ENCODE measurements at places on chromosomes 1 and 21. TPM values are rescaled to one million over a fixed set of nuclear protein-coding genes. Genes with fewer than 3 reads are reported as not detected.

UROD gene
- total RNA-seq: 62.3 TPM

SDC3 gene
- total RNA-seq: 26.0 TPM

FAM72D gene
- 2.3 TPM for total RNA-seq

PIK3CD gene
- 3.1 TPM for total RNA-seq

SHISAL2A gene
- not detected for total RNA-seq

TMCO4 gene
- total RNA-seq: 5.8 TPM

IGSF3 gene
- total RNA-seq: 46.5 TPM

STYXL2 gene
- 82.9 TPM for total RNA-seq

RPE65 gene
- not detected for total RNA-seq

KCNE2 gene
- total RNA-seq: not detected

KCNT2 gene
- 10.5 TPM for total RNA-seq

- DNase-seq: peak; percentile 28
These were observed 162.2 kb downstream of the DPYD start for GRCh38 chr1:97758541-97759057.

- no peak for DNase-seq
These were observed 21.6 kb upstream of the GPR137B start for GRCh38 chr1:236120721-236121153.

- DNase-seq: no peak
These were observed 79.9 kb downstream of the OLFML2B start for GRCh38 chr1:161943737-161944136.

DNA sequence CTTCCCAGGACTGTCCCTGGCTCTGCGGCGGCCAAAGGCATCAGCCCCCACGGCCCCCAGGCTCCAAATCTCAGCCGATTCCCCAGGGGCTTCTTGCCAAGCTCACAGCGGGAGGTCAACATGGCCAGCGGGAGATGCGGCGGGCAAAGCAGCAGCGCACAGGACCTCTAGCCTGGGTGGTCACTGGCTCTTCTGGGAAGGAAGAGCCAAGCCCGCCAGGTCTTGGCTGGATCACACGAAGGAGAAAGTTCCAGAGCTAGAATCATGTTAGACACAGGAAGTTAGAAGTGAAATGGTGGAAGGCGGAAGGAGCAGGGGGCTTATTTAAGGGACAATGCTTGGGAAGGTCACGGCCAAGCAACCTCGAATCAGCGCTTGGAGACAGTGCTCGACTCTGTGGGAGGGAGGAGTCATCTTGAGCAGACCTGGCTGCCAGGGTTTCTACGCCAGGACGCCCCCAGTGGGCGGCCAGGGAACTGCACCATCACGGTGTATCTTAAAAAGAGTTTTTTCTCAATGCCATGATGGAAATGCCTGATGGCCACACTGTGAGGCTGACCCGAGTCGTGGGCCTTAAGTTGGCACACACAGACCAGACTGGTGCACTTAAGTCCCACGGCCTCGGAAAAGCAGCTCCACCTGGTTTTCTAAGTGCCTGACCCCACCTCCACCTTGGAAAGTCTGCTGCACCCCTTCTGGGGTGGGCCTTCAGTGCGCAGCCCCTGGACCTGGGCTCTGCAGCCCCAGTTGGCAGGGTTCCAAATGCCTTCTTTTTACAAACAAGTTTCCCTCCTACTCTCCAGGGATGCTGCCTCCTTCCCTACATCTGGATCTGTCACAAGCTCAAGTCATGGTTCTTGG lies 29.3 kb downstream of the SLC66A1 start:
- DNase-seq: peak; percentile 74

DNA sequence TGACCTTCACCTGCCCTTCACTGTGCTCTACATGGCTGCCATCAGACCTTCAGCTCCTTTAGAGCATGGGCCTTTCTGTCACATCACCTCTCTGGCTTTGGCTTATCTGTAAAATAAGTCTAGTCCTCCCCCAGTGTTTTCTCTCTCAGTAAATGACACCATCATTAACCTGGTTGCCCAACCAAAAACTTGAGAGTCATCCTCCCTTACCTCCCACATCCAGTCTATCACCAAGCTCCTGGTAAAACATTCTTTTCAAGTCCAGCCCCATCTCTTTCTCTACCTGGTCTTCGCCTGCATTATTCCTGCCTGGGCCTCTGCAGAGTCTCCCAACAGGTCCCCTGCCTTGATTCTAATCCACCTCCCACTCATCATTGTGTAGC lies 13.1 kb downstream of the SLC26A9 start:
- DNase-seq: no peak

GRCh38 chr1:169106921-169107602 lies 572 bp downstream of the ATP1B1 start:
- DNase-seq: peak; percentile 50

DNA sequence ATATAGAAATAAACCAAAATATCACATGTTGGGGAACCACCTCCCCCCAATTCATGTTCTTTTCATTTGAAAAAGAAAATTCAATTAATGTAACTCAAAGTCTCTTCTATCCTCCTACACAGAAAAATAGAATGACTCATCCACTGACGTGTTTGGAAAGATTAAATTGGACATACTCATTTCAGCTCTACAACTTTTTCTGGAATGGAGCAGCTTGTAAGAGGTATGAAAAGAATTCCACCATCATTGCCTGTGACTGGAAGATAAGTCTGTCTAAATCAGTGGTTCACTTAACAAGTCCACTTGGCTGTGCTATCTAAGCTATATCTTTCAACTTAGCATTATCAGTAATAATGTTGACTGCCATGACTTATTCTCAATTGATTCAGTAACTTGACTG lies 702.3 kb downstream of the BRINP3 start:
- peak; percentile 7 for DNase-seq

DNA sequence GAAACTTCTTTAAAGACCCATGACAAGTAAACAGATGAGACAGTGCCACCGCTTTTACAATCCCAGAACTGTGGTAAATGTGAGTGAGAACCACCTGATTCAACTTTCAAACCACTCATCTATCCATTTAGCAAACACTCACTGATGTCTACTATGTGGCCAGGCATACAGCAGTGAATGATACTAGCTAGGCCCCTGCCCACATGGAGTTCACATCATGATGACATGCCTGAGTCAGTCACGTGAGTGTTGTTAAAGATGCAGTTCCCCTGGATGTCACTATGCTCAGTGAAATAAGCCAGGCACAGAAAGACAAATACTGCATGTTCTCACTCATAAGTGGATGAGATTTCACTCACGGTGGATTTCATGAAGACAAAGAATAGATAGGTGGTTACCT lies 28.4 kb downstream of the STX6 start:
- no peak for DNase-seq

DNA sequence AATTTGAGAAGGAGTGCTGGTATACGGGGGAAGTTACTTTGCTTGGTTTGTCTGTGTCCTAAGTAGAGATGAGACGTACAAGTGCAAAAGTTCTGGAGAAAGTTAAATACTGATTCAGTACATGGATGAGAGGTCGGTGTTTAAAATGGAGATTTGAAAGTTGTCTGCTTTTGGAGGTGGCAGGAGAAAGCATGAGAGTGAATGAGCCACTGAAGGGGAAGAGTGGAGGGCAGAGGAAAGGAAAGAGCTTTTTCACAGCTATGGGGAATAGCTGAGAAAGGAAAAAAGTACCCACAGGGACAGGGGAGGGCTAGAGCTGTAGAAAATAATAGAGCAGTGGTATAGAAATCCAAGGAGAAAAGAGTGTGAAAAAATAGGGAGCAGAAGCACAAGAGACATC lies 18.1 kb upstream of the CGN start:
- no peak for DNase-seq

DNA sequence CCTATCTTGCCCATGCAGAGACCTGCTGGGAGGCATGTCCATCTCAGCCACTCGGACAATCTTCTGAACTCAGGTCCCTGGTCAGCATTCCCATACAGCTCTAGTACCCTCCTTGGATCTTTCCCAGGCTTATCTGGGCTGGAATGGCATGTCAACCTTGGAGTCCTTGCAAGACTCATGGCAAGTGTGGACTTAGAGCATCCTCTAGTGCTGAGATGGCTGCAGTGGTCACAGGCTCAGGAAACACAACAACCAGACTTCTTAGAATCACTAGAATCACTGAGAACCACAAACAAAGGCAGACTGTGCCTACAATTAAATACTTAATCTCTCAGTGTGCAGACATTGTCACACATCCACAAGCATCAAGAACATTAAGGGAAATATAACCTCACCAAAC lies 73.1 kb upstream of the TSHB start:
- DNase-seq: no peak

DNA sequence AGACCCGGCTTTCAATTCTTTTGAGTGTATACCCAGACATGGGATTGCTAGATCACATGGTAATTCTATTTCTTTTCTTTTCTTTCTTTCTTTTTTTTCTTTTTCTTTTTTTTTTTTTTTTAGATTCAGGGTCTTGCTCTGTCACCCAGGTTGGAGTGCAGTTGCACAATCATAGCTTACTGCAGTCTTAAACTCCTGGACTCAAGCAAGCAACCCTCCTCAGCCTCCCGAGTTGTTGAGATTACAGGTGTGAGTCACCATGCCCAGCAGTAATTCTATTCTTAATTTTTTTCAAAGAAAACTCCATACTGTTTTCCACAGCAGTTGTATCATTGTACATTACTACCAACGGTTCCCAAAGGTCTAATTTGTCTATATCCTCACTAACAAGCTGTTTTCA lies 13.5 kb upstream of the RNF186 start:
- DNase-seq: no peak

GRCh38 chr1:156101880-156102279 lies 12.6 kb upstream of the LMNA start:
- DNase-seq: no peak

GRCh38 chr1:61315011-61315410 lies 232.7 kb downstream of the NFIA start:
- DNase-seq: no peak

GRCh38 chr1:234842726-234843641 lies 233.0 kb upstream of the IRF2BP2 start:
- DNase-seq: peak; percentile 40

GRCh38 chr21:44897326-44898010 lies 23.2 kb downstream of the ITGB2 start:
- no peak for DNase-seq

DNA sequence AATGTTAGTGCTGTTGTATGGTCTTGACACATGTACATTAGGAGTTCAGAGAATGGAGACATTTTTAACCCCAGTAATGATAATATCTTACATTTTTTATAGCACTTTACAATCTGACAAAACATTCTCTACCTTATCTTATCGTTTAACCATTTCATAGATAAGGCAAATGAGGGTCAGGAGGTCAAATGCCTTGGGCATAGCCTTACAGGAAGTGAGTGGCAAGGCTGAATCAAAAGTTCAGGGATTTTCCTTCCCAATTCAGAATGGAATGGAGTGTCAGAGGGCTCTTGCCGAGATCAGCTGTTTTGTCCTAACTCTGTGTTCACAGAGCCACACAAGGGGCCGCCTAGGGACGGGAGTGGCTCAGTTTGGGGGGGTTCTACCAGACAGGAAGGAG lies 57.6 kb upstream of the AK4 start:
- DNase-seq: no peak

- DNase-seq: peak; percentile 48
These were observed 125.2 kb upstream of the GALNT2 start for GRCh38 chr1:229941831-229942230.

DNA sequence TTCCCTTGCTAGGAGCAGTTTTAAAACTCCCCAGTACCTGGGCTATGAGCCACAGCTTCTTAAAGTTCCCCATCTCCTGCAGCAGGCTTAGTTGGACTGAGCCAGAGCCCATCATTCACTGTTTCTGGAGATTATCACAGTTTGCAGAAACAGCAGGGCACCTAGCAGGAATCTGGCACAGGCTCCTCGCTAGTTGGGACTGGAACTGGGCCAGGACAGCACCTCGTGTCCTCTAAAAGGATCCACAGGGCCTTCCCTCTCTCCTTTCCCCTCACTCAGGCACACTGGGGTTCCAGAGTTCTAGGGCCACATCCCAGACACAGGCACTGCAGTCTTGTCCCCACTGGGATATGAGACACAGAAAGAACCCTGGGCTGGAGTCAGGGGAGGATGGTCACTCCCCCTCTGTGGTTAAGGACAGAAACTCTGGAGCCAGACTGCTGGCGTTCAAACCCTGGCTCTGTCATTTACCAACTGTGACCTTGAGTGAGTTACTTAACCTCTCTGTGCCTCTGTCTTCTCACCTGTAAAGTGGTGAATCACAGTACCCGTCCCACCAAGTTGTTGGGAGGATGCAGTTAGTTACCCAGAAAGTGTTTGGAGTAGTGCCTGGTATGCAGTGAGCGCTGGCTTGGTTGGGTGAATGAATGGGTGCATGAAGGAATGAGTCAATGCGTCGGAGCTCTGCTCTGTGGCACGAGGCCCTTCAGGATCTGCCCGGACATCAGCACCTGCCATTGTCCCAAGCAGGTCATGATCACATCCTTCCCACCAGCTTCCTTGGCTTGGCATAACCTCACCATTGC lies 18.8 kb upstream of the ECE1 start:
- peak; percentile 64 for DNase-seq

DNA sequence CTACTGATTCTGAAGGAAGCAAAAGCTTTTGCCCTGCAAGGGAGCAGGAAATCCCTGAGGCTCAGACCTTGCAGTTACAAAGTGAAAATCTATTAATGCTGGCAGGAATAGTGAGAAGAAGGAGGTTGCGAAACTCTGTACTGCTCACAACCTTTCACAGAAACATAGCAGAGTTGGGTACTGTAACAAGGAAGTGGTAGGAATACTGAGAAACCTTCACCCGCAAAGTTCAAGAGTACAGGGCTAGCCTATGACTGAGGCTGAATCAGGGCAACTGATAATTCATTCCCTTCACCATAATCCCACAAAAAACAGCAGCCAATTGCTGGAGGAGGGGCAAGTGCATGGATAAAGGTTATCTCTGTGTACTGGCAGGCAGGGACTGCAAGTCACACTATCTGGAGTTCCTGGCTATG lies 23.9 kb upstream of the KCTD3 start:
- no peak for DNase-seq

- DNase-seq: no peak
These were observed 426.1 kb downstream of the PLPP3 start for GRCh38 chr1:56153276-56153675.

DNA sequence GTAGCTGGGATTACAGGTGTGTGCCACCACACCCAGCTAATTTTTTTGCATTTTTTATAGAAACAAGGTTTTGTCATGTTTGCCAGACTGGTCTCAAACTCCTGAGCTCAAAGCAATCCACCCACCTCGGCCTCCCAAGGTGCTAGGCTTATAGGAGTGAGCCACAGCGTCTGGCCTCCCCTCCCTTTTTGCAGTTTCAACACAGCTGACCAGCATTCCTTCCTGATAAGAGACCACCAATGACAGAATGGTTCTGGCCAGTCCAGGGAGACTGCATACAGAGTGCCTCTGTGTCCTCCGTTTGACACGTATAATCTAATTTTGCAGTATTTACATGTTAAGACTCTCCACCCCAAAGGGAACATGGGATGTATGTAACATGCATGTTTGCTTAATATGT lies 46.4 kb upstream of the CACHD1 start:
- no peak for DNase-seq

DNA sequence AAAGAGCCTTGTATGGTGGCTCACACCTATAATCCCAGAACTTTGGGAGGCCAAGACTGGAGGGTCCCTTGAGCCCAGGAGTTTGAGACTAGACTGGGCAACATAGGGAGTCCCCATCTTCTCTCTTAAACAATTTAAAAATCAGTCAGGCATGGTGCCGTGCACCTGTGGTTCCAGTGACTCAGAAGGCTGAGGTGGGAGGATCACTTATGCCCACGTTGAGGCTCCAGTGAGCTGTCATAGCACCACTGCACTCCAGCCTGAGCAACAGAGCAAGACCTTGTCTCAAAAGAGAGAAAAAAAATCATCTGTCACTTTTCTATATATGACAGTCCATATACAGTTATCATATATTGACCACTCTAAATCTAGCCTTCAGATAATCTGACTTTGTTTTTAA lies 658.3 kb downstream of the LTN1 start:
- DNase-seq: no peak
